ENCODE measurements at places on chromosomes 5 and 9.

DNA sequence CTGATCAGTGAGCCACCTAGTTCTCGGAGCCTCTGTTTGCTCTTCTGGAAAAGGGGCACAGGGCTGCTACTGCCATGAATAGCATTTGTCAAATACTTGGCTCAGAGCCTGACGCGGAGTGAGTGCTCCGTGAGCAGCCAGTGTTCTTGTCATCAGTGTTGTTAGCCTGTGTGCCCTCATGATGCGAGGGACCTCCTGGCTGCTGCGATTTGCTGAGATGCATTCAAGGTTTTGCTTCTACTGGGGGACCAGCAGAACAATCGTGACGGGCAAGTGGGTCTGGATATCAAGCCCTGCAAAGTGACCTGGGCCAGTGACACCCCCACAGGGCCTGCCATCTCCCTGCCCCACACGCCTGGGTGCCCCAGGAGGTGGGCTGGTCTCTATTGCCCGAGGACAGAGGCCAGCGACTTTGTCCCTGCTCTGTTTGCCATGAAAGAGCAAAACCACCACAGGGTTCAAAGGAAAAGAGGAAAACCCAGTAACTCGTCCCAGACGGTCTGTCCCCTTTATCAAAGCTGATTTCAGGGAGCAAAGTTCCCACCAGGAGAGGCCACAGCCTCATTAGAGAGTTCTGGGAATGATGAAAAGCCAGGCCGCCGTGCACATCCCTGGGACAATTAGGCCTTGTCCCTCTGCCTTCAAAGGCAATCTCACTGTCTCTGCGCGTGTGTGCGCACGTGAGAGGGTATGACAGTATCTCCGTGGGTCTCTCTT lies 86.5 kb upstream of the LMX1B start:
- no peak for DNase-seq

DNA sequence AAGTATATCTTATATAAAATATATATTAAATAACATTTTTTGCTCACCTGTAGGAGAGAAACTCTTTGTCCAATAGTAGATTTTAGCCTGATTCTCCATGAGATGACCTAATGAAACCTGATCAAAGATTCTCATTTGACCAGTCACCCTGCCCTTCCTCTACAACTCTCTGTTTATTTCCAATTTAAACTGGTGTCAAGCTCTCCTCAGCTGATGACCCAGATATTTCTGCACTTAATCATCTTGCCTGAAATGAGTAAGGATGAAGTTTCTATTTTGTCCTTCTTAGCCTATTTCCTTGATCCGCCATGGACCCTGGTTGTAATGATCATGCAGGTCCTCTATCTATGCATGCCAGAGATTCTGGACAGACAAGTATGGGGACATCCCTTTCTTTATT lies 179.3 kb upstream of the FGF10 start:
- DNase-seq: no peak

- no peak for DNase-seq
Measured at GRCh38 chr9:86315078-86315477, 32.7 kb upstream of the ISCA1 start.

DNA sequence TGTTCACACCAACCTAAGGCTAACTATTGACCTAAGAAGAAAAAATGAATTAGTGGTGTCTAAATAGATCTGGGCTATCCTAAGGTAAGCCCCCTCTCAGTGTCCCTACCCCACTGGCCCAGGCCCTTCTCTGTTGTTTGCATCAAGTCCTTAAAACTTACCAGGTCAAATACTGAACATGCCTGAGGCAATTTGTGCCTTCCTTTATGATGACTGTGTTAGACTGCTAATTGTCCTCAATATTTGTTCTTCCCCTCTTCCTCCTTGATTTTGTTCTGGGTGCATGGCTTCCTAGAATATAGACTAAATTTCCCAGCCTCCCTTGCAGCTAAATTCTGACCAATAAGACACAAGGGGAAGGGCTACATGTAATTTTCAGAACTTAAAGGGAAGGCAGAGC lies 199.9 kb downstream of the ADAMTS12 start:
- no peak for DNase-seq

GRCh38 chr5:143398451-143399237 lies 4.8 kb downstream of the NR3C1 start:
- DNase-seq: no peak

- DNase-seq: no peak
Measured at GRCh38 chr5:54533541-54534190, 16.1 kb downstream of the SNX18 start.

- peak; percentile 79 for DNase-seq
Measured at GRCh38 chr9:96619491-96620180, at the start of gene CDC14B. Gene CDC14B (minus strand): TSS chr9:96619843. CDS start chr9:96619378, 465 bp downstream.

DNA sequence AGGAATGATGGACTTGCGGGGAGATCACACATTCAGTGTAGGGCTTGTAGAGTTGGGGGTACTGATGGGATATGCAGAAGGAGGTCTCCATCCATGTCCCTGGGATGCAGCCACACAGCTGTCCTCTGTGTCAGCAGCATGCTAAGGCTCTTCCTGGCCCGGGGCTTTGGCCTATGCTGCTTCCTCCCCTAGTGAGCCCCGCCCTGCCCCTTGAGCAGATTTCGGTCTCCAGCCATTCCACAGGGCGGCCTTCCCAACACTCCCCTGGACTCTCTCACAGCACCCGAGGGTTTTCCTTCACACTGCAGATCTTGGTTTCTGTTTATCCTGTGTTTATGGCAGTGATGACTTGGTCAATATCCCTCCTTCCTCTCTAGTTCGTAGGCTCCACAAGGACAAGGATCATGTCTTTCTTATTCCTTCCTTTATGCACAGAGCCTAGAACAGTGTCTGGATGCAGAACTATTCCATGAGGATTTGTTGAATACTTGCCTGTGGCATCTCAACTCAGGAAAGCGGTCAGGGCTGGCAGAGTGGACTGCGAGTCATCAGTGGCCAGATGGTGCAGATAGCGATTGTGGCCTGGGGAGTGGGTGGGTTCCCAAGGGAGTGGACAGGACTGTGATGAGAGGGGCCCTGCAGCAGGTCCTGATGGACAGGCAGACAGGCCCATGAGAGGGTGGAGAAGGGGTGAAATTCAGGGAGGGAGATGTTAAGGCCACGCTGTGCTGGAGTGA lies 114.2 kb downstream of the RGS3 start:
- DNase-seq: no peak

DNA sequence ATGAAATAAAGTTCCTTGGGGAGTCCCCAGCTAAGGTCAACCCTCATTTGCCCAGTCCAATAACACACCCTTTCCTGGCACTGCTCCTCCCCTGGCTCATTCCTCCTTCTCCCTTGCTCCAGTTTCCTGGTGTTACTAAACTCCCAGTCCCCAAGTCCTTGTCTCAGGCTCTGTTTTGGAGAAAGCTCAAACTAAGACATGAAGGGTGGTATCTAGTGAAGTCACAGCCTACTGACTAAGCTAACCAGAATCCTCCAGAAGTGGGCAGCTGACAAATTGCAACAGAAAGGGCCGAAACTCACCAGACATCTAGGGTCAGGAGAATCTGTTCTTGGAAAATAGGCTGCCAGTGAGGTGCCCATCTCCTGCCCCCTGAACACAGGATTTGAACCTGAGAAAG lies 118.7 kb upstream of the NEK6 start:
- DNase-seq: no peak

- DNase-seq: no peak
Measured at GRCh38 chr5:140574165-140574564, 9.5 kb downstream of the SLC35A4 start.

DNA sequence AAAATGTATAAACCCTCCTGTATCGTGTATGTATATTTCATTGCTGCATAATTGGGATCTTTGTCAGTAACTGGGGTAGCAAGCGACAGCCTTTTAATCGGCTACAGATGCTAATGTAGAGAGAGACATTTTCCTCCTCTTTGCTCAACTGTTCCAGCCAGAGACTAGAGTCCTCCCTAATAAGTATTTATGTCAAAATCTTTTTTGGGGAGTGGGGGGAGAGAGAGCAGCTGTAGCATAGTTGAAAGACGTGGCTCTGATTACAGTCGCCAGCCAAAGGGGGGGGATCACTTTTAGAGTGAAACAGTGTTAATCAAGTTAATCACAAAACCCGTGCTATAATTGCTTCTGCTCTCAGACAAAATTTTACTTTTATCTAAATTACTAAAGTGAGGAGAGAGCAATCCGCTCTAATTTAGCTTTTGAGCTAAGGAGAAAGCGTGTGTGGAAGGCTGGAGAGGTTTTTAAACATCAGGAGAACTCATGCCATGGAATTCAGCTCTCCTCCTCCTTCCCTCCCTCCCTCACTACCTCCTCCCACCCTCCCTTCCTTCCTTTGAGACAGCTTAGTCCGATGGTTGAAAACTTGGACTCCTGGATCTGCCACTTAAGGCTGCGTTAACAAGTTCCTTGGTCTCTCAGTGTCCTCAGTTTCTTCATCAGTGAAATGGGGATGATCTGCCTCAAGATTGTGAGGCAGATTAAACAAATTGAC lies 87.3 kb upstream of the ZNF618 start:
- DNase-seq: no peak

DNA sequence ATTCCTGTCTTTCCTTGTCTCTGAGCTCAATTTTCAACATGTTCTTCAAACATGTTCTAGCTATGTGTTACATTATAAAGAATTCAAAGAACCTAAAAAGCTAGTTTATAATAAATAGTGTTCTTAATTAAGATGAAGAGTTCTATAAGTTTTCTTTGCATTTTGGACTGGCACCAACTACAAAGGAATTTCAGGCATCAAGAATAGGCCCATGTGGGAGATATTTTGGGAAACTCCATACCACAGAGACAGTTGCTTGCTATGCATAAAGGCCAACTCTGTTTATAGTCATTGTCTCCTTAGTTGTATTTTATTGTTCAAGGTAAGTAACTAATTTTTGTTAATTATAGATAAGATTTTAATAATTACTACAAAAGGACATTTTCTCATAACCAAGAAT lies 4.5 kb downstream of the SLF1 start:
- DNase-seq: no peak

DNA sequence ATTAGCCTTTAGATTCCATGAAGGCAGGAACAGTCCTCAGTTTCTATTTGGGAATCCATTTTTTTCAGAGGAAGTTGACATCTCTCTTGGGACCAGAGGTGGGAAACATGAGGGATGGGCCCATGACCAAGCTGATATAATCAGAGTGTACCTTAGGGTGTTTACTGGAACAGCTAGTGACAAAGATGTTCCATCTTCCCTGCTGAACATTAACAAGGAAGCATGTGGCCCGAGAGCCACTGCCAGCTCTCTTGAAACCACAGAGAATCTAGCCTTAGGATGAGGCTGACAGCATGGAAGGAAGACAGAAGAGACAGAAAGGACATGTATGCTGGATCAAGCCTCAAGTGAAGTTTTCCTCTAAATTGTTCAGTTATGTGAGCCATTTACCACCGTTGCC lies 16.0 kb downstream of the AQP3 start:
- no peak for DNase-seq

DNA sequence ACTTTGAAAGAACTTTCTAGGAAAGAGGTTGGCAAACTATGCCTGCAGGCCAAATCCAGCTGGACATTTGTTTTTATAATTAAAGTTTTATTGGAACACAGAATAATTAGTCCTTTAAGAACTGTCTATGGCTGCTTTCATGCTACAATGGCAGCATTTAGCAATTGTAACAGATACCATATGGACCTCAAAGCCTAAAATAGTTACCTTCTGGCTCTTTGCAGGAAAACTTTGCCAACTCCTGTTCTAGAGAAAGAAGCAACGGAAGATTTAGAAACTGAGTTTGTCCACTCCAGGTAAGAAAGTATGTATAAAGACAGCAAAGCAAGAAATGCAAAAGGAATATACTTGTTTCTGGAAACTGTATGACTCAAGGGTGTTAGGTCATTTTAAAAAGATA lies 281.7 kb upstream of the TRPM3 start:
- DNase-seq: no peak

GRCh38 chr9:7089406-7090193 lies 331.8 kb downstream of the KDM4C start:
- no peak for DNase-seq

GRCh38 chr9:21077781-21078180 lies at the start of gene IFNB1:
Gene IFNB1 (minus strand): TSS chr9:21077942. CDS start chr9:21077869, 73 bp downstream.
- DNase-seq: no peak

GRCh38 chr5:72138943-72139521 lies 31.8 kb downstream of the MAP1B start:
- DNase-seq: no peak

DNA sequence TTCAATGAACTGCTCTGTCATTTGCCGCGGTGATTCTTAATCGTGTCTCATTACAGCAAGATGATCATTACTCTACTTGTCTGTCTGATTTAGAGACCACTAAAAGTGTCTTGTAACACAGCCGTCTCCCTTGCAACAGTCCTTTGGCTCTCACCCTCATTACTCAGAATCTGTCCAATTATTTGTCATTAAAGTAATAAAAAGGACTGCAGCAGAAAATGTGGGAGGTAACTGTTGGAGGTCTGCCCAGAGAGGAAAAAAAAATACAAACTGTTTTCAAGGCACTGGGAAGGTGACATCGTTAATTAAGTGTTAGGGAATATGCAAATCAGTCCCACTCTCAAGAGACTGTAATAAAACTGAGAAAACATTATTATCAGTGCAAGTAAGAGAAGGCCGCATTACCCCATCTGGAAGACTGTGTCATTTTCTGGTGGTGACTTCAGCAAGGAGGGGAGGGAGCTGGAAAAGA lies 281.0 kb downstream of the RASEF start:
- no peak for DNase-seq

GRCh38 chr5:128446-128845 lies 36.5 kb downstream of the PLEKHG4B start:
- DNase-seq: no peak

DNA sequence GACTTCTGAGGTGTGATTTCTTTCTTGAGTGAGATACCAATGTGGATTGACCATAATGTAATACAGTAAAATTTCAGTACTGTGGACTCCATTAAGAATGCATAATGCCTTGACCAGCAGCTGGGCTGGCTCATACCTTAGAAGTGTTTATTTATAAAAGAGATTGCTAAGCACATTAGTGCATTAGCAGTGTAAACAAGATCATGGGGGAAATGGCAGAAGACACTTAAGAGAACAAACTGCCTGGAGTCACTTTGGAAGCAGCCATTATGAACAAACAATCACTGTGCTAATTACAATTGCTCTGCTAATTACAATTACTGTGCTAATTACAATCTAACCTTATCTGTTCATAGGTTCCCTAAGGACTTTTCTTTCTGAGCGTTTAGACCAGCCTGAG lies 104.2 kb downstream of the TRIM32 start:
- DNase-seq: no peak

DNA sequence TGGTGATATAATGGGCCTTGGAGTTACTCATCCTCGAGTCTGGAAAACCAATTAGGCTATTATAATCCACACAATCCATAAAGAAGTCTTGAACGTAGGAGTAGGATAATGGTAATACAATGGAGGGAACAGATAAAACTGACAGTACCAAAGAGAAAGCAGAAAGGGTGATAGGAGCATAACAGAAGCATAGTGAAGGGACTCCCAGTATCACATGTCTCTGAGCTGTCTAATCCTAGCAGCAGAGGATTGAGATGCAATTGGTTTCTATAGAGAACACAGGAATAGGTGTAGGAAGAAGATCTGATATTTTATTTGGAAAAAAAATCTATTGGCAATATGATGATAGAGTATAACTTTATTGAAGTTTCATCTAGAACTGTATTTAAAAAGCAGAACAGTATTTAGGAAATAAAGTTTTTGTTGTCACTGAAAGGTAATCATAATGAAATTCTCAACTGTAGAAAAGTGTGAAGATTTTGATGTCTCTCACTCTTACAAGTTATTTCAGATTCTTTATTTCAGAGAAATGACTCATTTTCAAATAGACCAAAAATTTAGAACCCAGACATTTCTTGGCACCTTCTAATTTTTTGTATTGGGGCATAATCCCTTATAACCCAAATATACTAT lies 25.4 kb downstream of the SRFBP1 start:
- no peak for DNase-seq
